ENCODE measurements at places on chromosomes 13 and 19. TPM values are rescaled to one million over a fixed set of nuclear protein-coding genes. Genes with fewer than 3 reads are reported as not detected.

Gene ZNF649
- 7.8 TPM for total RNA-seq

Gene TLE6
- total RNA-seq = 0.79 TPM

Gene LSM4
- total RNA-seq = 161 TPM

Gene C19orf12
- 72.1 TPM for total RNA-seq

Gene COX6B2
- total RNA-seq = not detected

Gene LHFPL6
- 63.2 TPM for total RNA-seq

Gene GATAD2A
- total RNA-seq = 39.4 TPM

Gene RGL3
- 3.3 TPM for total RNA-seq

Gene LRRC25
- total RNA-seq = 2.3 TPM

Gene RAB4B
- 31.3 TPM for total RNA-seq

Gene PODNL1
- 0.36 TPM for total RNA-seq

Gene RXFP2
- not detected for total RNA-seq

Gene IRGC
- not detected for total RNA-seq

Gene RFPL4A
- not detected for total RNA-seq

Gene CELF5
- not detected for total RNA-seq

Gene MUC16
- total RNA-seq = not detected

Gene ZNF805
- 10.2 TPM for total RNA-seq

Gene IRF2BP1
- total RNA-seq = 23.7 TPM

Gene MAP3K10
- total RNA-seq = 30.7 TPM

Gene UQCR11
- total RNA-seq = 170 TPM

Gene TNNT1
- total RNA-seq = 192 TPM

Gene CERS1
- 1.7 TPM for total RNA-seq

Gene MCEMP1
- 0.44 TPM for total RNA-seq

Gene SMIM44
- not detected for total RNA-seq

Gene OSCAR
- 1.3 TPM for total RNA-seq

Gene PAF1
- total RNA-seq = 75.7 TPM

Gene NLRP5
- total RNA-seq = not detected

Gene NUCB1
- total RNA-seq = 265 TPM

Gene ACTMAP
- total RNA-seq = 10.7 TPM

Gene ERICH6B
- not detected for total RNA-seq

Gene FXYD1
- total RNA-seq = 388 TPM

Gene BICRA
- total RNA-seq = 9.6 TPM

Gene TNFRSF19
- total RNA-seq = 25.6 TPM

Gene POLR2I
- 153 TPM for total RNA-seq

Gene ITGBL1
- total RNA-seq = 3.8 TPM

Gene SLC10A2
- not detected for total RNA-seq

Gene PNKP
- total RNA-seq = 41.9 TPM

Gene FAM124A
- 8.0 TPM for total RNA-seq

Gene SBK2
- total RNA-seq = 0.68 TPM

Gene MTUS2
- total RNA-seq = 67.9 TPM

Gene IGLON5
- not detected for total RNA-seq

Gene OR7C1
- not detected for total RNA-seq

Gene CYP2A7
- not detected for total RNA-seq

Gene FOSB
- 1.3 TPM for total RNA-seq

Gene SIGLEC14
- not detected for total RNA-seq
